SW 1271 (cell line): ENCODE measurements at places on chromosomes 4 and X.

- no peak for DNase-seq
These were observed 4.9 kb upstream of the MAGEB17 start for GRCh38 chrX:16162391-16162790.

DNA sequence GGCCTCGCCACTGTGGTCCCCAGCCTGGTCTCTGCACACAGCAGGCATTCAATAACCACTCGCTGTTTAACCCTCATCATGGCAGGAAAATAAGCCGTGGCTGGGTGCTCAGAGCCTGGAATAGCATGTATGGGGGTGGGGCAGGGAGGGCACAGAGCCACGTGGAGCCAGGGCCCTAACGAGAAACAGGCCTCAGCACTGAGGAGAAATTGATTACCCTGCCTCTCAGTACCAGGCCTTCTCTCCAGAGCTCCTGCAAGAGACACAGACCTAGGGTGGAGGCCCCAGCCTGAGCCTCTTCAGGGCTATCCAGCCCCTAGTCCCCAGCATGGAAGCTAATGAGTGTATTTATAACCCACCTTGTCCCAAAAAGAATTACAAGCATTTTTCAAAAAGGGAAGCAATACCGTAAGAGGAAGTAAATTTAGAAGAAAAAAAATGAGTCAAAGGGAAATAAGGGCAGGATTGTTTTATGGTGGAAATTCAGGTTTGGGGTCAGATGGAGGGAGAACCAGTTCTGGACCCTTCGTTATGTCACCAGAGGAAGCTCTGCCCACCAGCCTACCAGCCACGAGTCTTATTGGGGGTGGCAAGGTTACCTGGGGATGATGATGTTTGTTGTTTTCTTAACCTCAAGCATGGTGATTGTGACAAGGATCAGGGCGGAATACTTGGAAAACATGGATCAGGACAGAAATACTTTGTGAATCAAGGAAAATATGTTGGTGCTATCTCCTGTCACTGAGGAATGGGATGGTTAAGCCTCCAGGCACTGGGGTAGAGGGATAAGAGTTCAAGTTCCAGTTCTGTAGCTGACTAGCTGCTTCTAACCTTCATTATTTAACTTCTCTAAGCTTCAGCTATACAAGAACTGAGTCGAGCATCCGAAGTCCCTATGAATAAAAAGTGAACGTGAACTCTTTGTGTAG, 101.9 kb upstream of the RBPJ start:
- DNase-seq = no peak

- DNase-seq = no peak
These were observed 41.3 kb upstream of the MXD4 start for GRCh38 chr4:2303121-2303685.

DNA sequence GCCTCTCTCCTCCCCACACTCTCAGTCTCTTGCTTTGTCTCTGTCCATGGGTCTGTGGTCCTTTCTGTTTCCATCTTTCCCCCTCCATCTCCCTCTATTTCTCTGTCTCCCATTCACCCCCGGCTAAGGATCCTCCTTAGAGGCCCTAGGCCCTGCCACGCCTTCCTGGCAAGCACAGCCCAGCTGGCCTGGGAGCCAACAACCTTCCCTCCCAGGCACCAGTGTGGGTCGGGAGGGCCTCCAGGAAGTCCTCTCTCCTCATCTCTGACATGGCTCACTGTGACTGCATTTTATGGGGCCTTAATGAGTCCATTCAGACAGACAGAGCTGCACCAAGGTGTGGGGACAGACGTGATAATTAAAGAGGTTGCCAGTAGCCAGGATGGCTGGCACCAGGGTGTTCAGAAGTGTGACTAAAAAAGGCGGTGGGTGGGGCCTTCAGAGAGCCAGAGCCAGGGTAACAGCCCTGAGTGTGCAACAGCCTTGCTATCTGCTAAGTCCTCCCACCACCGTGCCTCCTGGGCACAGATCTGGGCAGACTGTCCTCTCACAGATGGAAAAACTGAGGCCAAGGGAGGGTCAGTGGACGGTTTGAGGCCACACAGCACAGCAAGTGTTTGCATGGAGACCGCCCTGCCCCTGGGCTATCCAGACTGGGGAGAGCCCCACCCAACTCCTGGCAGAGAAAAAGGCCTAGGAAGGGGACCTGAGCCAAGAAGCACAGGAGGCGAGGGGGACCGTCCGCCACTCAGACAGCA, 31.5 kb downstream of the BLOC1S4 start:
- DNase-seq = no peak

- no peak for DNase-seq
These were observed 1027.0 kb downstream of the STIM2 start for GRCh38 chr4:27887646-27888045.

DNA sequence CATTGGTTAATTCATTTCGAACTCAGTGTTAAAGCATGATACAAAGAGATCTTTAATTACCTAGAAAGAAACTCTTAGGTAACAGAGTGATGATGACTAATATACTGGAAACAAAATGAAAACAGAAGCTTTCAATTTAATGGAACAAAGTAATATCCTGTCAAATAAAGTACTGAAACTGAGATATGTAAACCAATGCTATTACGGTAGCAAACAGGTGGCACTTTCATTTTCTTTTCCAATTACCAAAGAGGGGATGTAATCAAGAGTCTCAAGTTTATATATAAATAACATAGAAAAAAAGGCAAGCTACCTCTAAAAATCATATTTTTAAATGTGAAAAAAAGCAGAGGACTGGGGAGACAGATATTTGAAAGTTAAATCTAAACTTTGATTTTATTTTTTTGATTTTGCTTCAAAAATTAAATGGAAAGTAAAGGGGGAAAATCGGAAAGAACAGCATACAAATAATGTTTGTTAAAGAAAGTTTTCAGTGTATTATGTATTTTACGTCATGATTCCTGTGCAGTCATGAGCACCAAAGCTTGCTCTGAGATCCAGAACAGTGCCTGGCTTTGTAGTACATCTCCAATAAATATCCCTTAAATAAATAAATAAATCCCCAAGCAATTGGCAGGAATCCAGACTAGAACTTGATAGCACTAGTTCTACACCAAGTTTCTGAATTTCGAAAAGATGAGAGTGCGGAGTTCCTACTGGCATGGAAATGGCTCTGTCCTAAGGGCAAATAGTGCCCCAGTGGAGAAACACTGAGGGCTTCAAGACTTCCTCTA, 25.0 kb upstream of the RAPGEF2 start:
- DNase-seq = no peak

GRCh38 chrX:25667681-25668080, 470.5 kb upstream of the MAGEB18 start:
- no peak for DNase-seq

DNA sequence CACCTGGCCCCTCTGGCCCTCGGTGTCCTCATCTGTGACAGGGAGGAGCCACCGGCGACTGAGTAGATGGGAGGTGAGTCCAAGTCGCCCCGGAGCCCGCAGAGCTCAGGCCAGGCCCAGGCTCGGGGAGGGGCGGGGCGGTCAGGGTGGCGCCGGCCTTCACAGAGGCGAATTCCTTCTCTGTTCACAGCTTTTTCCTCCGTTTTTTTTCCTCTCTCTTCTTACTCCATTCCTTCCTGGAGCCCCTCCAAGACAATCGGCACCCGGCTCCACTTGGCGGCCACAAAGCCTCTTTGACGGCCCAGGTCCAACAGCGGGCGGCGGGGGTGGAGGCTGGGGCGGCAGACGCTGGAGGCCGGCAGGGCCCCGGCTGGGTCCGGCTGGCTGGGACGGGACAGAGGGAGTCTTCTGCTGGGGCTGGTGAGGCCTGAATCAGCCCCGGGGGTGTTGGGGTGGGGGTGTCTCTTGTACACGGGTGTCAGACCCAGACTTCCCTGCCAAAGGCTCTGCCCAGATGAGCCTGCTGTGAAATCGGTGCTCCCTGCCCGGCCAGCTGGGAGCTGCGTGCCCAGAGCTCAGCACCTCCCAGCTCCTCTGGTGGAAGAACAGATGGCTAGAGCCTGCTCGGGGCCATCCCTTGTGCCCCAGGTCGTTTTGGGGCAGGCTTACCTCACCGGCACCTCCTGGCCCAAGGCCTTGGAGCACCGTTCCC, 22.6 kb downstream of the FGFRL1 start:
- no peak for DNase-seq

- no peak for DNase-seq
These were observed 25.8 kb downstream of the EXOC1 start for GRCh38 chr4:55879224-55879623.

- no peak for DNase-seq
These were observed 336.7 kb upstream of the GNPDA2 start for GRCh38 chr4:45062935-45063545.

GRCh38 chrX:19057856-19058255, 64.4 kb downstream of the ADGRG2 start:
- no peak for DNase-seq

DNA sequence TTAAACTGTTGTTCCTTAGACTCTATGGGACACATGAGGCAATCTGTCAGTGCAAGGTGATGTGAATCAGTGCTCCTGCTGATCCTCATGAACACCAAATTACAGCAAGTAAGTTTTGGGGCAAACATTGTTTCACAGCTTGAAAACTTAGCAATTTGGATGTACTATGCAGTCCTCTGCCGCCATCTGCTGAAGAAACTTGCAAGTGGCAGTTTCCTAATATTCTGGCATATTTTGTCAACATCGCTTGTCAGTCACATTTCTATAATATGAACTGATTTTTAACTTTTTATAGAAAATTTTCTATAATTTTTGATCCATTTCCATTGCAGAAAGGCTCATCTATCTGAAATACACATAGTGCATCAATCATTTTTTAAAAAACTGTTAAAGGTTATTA, 56.3 kb downstream of the ZAR1 start:
- peak; percentile 23 for DNase-seq

DNA sequence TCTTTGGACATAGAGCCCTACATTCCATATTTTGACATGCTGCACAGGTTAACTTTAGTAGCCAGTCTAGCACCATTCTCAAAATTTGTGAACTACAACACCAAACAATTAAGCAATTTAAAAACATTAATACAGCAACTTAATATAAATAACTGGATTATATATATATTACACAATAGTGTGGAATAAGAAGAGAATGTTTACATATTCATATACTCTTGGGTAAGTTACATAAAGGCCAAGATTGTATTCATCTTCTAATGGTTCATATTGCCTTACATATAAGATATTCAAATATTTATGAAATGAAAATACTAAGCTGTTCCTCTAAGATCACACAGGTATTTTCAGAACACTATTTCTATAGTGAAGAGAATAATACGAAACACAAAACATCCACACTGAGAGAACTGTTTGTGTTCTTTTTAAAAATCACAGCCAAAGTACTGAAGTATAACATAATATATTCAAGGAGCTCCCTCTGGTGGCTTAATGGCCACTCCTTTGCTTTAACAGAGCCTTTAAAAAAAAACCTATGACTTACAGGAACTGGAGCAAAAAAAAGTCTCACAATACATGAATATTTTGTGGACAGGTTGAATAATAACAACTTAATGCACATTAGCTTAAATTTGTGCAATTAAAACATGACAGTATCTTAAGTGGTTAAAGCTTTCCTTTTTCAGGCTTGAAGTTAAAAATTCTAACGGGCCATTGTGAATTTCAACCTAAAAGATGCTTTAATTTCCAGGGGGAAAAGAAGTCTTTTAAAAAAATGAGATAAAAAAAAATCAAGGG, 46.2 kb downstream of the NEK1 start:
- peak; percentile 1 for DNase-seq

- peak; percentile 1 for DNase-seq
These were observed 4.4 kb downstream of the ADGRL3 start for GRCh38 chr4:61204353-61205060.

DNA sequence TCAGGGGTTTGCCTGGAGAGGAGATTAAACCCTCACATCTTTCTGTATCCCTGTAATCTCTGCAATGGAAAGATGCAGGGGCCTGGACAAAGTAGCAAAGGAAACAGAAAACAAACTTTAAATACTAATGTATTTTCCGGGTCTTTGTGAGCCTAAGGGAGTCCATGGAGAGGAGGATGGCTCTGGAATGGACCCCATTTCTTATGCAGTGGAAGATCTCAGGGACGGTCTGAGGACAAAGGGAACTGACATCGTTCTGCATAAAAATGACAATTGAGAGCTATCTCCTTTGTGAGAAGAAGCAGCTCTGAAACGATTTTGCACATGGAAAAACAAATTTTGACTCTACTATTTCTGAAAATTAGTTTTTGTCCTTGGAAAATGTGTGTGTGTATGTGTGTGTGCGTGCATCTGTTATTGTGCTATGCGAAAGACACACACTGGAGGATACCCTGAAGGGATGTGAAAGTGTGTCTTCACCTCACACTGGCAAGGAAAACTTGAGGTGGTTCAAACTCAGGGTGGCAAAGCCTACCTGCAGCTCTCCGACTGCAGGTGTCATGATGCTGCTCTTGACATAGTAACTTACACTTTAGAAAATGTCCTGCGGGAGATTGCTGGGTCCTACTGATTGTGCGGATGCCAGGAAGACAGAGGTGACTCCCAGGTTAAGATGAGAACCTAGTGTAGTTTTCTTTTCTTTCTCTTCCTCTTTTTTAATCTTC, 126.4 kb upstream of the JADE1 start:
- DNase-seq = no peak

GRCh38 chr4:147367891-147368290, 113.0 kb upstream of the EDNRA start:
- no peak for DNase-seq

- DNase-seq = peak; percentile 10
These were observed 2547.7 kb downstream of the ARAP2 start for GRCh38 chr4:33696586-33696985.

GRCh38 chr4:76607266-76607799, 172.3 kb downstream of the SHROOM3 start:
- no peak for DNase-seq

DNA sequence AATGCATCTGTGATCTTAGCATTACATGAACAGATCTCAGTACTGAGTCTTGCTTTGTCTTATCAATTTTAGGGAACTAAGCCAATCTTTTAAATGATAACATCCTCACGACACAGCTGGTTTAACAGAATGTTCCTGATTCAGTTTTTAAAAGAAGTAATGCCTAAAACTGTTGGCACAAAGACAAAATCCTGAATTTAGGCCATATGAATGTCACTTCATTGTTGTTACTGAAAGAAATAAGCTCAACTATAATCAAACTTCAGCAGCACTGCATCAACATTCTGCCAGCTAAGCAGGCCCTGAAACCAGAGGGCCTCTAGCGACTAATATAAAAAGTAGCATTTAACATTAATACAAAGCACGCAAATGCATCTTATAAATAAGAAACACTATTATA, 130.6 kb downstream of the FRYL start:
- DNase-seq = no peak

DNA sequence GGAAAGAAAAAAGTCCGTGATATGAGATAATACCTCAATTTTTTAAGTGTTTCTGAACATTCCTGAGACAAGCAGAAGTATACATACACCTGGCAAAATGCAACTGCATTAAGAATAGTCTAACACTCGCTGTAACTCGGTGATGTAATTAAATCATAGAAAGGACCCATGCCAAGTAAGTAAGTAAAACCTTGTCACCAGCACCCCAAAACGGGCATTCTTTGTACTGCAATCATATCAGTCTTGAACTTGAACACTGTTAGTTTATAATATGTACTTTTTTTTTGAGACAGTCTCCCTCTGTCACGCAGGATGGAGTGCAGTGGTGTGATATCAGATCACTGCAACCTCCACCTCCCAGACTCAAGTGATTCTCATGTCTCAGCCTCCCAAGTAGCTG, 47.4 kb downstream of the SMIM14 start:
- no peak for DNase-seq
